Stimulated activated CD4-positive, alpha-beta T cell treated with anti-CD3 and anti-CD28 coated beads, Interleukin-12 subunit alpha, Interleukin-12 subunit beta, amount 100 ng/mL, for 24 hours (primary cell): ENCODE measurements at places on chromosomes 11 and 22.
A peak's percentile ranks its signal among the peaks of the same experiment; 100 is the strongest.

DNA sequence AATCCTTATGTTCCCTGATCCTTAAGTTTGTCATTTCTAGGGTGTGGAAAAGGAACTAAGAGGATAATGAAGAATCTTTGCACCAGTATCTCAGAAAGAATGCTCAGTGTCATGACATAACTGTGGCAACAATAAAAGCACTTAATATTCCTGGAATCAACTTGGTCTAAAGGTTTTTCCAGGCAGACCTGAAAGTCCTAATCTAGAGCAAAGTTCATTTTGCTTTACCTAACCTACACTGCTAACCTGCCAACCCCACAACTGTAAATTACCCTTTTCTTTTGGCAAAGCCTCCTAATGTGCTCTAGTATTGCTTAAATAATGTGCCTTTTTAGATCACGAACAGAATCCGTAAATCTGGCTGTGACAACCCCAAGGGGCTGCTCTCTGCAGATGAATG, 82.5 kb downstream of the AMBRA1 start:
- no peak for DNase-seq

DNA sequence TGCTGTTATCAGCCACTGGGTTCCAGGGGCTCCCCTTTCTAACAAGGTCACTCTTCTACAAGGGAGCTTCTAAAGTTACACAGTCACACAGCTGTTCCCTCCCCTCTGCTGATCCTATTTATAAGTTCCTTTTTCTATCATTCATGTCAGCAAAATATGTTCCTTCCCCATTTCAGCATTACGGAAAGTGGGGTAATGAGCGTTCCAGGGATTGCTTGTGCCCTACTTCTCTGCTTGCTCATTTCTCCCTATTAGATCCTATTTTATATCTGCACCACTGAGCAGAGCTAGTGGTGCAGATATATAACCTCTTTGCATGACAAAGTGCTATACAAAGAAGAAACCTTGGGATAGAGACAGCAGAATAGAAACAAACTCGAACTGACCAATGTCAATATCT, 22.7 kb upstream of the PLEKHB1 start:
- no peak for DNase-seq

DNA sequence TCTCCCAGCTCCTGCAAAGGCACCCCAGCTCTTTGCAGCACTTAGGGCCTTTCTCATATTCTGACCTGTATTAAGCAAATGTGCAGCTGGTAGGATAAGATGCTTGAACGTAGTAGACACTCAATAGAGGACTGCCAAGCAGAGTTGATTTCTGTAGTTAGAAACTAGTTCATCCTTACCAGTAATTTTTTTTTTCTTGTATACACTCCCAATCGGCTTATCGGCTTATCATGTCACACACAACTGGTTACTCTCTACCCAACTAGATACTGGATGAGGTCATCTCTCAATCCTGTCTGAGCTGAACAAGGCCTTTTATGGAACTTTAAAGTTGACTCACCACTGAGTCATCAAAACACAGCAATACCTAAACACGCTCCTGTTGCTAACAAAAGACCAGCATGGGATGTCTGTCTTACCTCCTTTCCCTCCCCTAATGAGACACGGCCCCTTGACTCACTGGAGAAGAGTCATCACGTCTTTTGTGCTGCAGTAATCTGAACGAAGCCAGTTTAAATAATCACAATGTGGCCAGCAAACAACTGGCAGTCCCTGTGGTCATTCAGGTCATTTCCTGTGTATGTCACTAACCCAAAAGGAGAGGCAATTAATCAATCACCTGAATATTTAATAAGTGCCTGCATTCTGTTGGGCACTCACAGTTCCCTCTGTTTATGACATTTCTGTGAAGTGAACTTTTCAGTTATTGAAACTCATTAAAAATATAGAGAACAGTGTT, 7.5 kb upstream of the WEE1 start:
- DNase-seq = peak; percentile 46

- DNase-seq = no peak
Measured at GRCh38 chr22:40215266-40215665, 37.5 kb downstream of the TNRC6B start.

- DNase-seq = no peak
Measured at GRCh38 chr11:116840224-116840745, 2.9 kb upstream of the APOA1 start.

DNA sequence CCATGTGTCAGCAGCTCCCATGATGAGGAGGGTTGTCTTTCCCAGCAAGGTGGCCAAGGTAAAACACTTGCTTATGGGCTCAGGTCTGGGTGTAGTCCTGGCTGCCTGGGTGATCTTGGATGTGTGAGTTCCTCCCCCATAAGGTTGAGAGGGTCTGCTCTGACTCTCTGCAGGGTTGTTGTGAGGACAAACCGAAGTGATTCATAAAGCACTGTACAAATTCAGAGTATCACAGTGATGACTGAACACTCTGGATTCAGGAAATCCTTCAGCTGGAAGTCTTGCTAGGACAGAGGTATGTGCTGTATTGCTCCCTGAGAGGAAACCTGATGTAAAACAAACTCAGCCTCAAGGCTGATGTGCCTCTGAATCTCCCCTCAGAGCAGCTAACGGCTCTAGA, 220.9 kb upstream of the PITPNB start:
- DNase-seq = no peak

DNA sequence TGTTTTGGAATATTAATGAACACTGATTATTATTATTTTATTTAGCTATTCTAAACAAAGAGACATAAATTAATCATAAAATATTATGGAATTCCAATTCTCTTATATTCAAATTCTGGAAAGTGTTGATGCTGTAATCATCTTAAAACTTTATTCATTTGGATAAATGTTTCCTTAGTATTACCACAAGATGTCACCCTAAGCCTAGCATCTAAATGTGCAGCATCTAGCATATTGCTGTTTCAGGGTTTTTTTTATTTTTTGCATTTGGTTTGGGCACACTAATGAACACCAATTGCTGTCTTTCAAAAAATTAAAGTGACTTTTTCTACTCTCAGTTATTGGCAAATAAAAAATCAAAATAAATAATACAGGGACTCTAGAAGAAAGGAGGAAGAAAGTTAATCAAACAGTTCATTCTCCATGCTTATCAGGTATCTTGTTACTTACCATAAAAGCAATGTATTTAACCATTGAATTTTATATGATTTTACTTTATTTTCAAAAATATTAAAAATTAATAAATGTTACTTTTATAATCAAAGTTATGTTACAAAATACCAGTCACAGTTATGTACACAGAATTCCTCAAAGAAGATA, 31.8 kb downstream of the DLG2 start:
- DNase-seq = no peak

- no peak for DNase-seq
Measured at GRCh38 chr11:3230636-3231549, 1.3 kb downstream of the MRGPRE start.

- no peak for DNase-seq
Measured at GRCh38 chr11:129817534-129818051, 1.9 kb downstream of the TMEM45B start.

DNA sequence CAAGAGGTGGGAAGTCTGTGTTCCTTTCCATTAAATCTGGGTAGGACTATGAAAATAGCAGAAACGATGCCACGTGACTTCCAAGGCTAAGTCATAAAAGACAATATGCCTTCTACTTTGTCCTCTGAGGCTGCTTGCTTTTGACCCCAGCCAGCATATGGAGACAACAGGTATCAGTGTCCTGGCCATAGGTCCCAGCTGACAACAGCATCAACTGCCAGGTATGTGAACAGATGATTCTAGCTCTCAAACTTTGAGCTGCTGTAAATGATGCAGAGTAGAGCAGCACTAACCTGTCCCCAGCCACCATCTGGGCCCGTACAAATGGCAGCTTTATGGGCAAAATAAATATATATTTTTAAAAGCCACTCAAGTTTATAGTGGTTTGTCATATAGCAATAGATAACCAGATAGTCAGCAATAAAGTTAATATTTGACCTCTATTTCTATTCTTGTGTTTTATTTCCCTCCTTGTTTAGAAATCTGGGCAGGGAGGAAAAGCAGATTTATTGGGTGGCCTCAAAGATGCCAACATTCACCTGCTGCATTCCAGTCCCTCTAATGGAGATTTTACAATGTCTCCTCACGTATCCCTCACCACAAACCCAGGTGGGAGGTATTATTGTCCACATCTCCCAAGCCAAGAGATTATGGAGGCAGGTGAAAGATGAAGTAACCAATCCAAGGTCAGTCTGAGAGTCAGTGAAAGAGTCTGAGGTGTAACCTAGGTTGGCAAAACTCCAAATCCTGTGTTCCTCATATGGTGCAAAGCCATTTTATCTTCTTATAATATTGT, 209.6 kb upstream of the LARGE1 start:
- DNase-seq = no peak
